ENCODE measurements at places on chromosomes 6 and 20.

GRCh38 chr6:41470331-41471063 lies 75.7 kb upstream of the FOXP4 start:
- peak; percentile 85 for DNase-seq

GRCh38 chr6:19905584-19905983 lies 68.4 kb downstream of the ID4 start:
- no peak for DNase-seq

DNA sequence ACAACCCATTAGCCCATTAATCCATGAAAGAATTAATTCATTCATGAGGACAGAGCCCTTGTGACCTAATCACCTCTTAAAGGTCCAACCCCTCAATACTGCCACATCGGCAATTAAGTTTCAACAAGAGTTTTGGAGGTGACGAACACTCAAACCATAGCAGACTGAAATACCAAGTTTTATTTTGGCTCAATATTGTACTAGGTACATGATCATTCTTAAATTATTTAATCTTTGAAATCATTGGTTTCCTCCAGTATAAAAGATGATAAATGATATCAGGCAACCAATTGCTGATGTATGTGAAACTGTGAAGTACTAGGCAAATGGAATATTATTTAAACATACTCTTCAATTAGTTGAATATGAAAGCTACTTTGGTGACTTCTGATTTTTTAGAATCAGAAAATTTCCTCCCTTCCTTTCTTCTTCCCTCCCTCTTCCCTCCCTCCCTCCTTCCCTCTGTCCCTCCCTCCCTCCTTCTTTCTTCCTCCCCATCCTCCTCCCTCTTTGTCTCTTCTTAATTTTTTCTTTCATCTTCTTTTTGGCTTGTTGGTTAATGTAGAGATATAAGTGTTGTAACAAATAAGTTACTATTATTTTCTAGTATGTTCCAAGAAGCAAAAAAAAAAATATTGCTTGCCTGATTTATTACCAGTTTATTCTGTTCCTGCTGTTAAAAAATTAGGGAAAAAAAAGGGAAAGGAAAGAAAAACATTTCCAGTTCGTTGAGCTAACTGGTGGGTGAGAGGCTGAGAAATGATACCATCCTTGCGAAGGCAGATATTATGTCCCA lies 233.9 kb upstream of the ZNF217 start:
- no peak for DNase-seq

DNA sequence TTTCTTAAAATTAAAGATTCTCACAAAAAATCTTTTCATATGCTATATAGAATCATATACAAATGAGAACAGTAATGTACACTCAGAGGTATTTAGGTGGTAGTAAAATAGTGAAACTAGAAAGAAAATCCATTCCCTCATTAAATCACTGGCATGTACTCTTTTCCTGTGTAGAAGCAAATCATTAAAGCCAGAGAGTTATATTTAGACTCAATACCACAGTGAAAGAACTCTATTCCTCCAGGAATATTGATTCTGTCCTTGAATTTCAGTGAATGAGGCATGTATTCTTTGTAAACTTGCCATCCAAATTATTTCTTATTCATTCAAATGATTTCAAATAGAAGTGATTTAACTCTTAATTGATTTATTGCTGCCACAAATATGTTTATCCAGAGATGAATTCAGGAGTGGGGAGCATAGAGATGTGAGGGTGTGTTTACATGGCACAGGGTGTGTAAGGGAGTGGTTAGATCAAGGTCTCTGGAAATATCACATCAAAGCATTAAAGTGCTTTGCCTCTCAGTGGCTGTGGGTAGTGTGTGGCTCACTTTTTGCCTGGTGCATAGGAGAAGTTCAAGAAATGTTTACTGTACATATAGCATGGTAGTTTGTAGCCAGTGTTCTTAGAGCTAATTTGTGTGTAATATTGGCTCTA lies 141.2 kb downstream of the FAM83B start:
- no peak for DNase-seq

GRCh38 chr20:31559704-31560093 lies 45.4 kb upstream of the ID1 start:
- no peak for DNase-seq

- no peak for DNase-seq
These were observed 18.3 kb downstream of the ZNF335 start for GRCh38 chr20:45953672-45954071.

GRCh38 chr6:166650824-166651807 lies 24.1 kb upstream of the RPS6KA2 start:
- no peak for DNase-seq

- DNase-seq = no peak
These were observed 154.4 kb downstream of the DST start for GRCh38 chr6:56488281-56488680.

DNA sequence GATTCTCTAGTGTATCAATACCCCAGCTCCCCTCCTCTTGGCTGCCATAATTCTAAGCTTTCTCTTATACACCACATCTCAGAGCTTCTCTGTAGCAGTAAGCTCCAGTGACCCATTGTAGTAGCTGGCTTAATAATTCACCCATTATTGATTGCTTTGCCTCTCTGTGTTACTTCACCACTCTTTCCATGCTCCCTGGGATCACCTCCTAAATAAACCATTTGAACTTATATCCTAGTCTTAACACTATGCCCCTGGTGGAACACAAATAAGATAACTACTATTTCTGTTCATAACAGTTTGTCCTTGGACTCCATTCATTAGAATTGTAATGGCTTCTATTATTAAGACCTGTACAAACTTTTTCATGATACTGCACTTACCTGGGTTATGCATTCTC lies 758.9 kb downstream of the KIF16B start:
- DNase-seq = no peak

Measured in islet precursor cell (in vitro differentiated cells).